ENCODE measurements at places on chromosomes 5 and 9. TPM values are rescaled to one million over a fixed set of nuclear protein-coding genes. Genes with fewer than 3 reads are reported as not detected.
A peak's percentile ranks its signal among the peaks of the same experiment; 100 is the strongest.

The HAND1 gene
- polyA plus RNA-seq: not detected

DNA sequence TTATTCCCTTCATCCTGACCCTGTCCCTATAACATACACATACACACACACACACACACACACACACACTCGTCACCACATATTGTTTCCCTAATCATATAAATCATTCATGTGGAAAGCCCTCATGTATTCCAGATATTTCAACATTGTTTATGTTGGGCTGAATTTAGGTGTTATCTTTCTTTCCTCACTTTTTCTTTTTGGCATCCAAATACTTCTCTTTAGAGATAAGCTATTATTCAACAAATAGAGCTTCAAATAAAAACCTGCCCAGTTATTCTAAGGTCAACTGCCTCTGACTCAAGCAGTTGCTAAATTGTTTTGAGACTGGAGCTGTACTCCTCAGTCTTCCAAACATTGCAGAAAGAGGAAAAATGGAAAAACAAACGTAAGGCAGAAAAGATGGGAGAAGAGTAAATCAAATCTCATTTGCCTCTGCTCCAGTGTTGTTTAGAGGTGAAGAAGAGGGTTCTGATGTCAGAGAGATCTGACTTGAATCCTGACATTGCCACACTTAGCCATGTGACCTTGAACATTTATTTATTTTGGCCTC, 215.7 kb downstream of the GAS1 start:
- no peak for DNase-seq

- DNase-seq: no peak
Observed at GRCh38 chr5:17819783-17820182, 185.5 kb downstream of the TAF11L14 start.

DNA sequence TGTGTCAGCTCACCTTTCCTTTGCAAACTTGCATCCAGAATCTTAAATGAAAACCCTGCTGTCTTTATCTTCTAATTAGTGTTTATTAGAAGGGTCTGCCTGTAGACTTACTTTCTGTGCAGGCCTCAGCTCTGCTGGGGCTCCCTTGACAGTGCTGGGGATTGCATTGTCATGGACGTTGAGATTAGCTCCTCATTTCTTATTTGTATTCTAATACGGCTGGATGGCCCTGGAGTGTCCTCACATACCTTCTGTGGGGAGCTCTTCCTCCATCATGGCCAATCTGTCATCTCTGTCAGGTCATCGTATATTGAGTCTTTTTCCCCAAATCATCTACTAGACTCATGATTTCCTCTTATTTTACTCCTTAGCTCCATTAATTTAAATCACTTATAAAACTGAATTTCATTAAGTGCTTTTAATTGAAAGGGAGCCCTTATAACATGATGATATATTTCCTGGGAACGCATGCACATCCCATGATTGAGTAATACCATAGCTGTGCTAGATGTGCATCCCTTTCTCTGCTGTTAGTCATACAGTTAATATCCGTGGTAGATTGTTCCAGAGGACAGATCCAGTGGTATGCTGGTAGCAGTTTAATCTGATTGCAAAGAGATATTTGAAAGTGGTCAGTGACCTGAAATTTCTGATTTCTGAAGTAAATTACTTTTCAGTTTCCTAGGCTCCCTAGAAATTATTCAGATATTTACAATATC, 61.6 kb downstream of the ICE1 start:
- no peak for DNase-seq

The PCDHB12 gene
- polyA plus RNA-seq: 0.03 TPM

GRCh38 chr5:76831110-76831452, 12.3 kb downstream of the F2RL1 start:
- no peak for DNase-seq

- DNase-seq: no peak
Observed at GRCh38 chr5:40475561-40475960, 204.2 kb upstream of the PTGER4 start.

GRCh38 chr9:123011878-123012528, 21.5 kb upstream of the GPR21 start:
- DNase-seq: no peak

DNA sequence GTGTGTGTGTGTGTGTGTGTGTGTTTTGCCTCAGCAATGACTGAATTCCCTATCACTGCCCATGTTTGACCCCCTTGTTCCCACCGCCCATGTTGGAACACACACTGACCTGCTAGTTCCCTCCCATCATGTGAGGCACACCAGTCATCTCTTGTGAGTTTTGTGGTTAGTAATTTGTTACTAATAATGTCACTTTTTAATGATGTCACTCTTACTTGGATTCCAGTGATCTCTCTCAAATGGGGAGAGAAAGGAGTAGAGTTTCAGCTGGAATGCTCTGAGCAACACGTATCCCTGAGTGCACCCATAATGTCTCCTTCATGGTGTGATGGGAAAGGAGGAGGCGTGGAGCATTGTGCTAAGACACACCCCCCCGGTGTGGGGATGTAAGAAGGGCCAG, 172.6 kb downstream of the SH3GL2 start:
- DNase-seq: no peak

- DNase-seq: no peak
Observed at GRCh38 chr5:125202871-125203438, 456.5 kb upstream of the ZNF608 start.

The CCDC192 gene
- not detected for polyA plus RNA-seq

DNA sequence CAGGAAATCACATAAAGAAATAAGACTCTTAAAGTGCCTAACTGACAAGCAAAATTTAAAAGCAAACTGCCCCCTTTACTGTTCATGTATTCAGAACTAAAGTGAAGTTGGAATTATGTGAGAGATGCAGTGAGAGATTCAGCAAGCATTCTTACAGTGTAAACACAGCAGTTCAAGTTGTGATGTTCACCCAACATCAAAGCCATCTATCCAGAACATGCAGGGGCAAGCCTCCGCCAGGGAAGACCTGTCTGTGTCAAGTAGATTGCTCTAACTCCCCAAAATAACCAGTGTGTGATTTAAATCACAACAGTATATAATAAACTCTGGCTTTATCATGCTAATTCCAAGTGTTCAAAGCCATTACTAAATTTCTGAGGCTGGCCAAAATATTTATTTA, 233.3 kb downstream of the BNC2 start:
- no peak for DNase-seq

- no peak for DNase-seq
Observed at GRCh38 chr5:5710471-5710870, 288.0 kb downstream of the ICE1 start.

- no peak for DNase-seq
Observed at GRCh38 chr5:131259326-131259725, 4.5 kb upstream of the CDC42SE2 start.

DNA sequence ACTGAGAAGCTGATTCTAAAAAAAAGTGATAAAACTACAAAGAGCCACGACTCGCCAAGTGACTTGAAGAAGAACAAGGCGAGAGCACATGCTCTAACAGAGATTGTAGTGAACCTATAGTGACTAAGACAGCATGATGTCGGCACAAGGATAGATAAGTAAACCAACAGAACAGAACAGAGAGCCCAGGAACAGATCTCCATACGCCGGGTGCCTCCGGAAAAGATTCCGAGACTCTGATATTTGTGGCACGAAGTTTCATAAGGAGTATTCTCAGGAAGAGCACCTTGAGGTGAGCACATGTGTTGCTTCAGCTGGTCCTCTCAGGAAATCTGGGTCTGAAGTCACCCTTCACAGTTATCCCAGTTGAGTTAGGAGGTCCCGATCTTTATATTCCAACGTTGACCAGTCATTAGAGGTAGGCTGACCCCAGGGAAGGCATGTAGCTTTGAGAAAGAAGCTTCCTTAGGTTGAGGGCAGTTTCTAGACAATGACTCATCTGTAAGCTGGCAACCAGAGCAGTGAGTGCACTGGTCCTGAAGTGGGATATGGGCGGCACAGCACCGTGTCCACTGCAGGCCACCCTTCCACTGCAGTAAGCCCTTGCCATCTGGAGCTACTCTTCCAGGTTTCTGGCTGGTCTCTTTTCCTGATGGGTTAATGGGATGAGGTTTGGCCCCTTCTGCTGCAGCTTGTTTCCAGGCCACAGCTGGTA, 13.6 kb upstream of the CLK4 start:
- DNase-seq: no peak

DNA sequence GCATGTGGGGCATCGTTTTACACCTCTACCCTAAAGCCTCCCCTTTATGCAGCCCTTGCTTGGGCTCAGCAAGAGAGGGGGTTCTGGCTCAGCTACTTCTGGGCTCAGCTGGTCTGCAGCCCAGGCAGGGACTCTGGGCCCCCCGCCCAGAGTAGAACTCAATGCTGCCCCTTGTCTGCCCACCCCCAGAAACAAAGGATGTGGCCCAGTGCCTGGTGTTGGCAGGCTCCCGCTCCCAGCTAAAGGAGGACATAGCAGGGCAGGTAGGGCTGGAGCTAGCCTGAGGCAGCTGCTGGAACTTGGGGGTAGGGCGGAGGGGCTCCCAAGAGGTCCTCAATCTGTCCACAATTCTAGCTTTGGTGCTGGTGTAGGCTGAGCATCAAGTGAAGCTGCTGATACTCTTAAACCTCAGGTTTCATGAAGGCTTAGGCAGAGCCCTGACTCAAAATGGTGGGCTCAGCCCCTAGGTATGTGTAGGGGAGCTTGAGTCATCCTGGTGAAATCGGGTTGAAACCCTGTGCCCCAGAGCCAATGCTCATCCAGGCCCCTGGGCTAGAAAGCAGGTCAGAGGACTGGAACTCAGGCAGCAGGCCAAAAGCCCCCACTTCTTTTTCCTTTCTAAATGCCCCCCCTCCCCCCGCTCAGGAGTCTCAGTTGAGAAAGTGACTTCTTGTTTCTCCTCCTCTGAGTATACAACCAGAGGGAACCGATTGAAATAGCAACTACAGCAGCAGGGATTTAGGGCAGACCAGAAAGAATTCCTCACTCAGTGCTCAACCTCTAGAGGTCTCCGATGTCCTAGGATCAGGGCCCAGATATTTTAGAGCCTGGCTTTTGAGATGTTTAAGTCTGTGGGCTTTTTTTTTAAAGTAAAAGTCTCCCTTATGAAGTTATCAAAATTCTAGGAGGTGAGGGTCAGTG, 11.4 kb downstream of the PSD2 start:
- no peak for DNase-seq

The PLAC8L1 gene
- not detected for polyA plus RNA-seq

DNA sequence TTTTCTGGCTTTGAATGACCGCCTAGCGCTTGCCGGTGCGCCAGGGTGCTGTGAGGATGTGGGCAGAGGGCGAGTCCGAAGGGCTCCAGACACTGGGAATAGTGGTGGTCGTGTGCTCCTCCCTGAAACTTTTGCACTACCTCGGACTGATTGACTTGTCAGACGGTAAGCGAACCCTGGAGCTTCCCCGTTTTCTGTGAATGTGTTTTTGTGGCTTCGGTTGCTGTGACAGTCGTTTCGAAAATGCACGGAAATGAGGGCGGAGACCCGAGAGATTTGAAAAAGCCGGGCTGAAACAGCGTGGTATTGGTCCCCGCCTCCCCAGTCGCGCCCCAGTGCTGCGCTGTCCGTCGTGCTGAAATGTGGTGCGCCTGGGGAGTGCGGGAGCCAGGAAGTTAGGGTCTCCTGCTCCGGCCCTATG, 102.5 kb upstream of the GABRP start:
- no peak for DNase-seq

The SIMC1 gene
- 5.2 TPM for polyA plus RNA-seq

- no peak for DNase-seq
Observed at GRCh38 chr5:80935811-80936385, 24.3 kb upstream of the RASGRF2 start.

DNA sequence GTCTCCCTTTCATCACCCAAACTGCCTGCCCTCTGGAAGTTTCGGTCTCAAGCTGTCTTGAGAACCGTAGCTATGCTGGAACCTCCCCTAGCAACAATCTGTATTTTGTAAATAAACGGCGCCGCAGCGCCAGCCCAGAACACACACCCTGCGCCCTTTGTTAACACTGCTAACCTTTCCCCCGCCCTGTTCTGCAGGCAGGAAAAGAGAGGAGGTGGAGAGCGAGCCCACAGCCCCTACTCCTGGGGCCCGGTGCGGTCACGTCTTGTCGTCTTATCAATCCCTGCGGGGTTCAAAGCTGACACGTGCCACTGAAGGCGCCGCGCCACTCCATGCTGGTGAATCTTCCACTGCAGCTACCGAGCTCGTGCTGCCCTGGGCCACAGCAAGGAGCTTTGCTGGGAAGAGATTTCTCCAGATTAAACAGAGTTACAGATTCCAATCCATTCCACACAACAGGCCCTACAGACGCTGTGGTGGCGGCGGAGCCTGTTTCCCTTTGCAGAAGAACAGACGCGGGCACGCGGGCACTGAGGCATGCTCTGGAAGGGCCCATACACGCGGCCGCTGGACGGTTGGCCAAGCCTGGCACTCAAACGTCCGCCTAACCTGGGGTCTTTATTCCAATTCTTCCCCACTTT, 25.3 kb downstream of the ZDHHC11B start:
- DNase-seq: no peak

GRCh38 chr5:153551537-153552079, 61.1 kb downstream of the GRIA1 start:
- DNase-seq: peak; percentile 77

The RAB3C gene
- polyA plus RNA-seq: not detected

The FRMD3 gene
- 0.07 TPM for polyA plus RNA-seq

DNA sequence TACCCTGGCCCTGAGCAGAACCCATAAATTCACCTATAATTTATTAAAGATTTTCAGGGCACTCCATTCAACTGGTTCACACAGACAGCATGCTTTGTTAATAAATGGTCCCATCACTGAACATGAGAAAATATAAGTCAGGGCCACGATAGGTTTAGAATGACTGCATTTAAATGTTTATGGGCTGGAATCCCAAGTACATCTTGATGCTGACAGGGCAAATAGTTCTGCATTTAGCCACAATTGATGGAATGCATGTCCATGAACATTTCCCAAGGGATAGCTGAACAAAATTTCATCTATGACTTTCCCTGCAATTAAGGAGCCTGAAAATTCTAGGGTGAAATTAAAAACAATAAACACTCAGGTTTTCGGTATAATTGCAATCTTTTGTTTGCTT, 124.5 kb downstream of the CAAP1 start:
- DNase-seq: no peak

GRCh38 chr9:126049896-126050604, 276.6 kb upstream of the MVB12B start:
- DNase-seq: no peak

The ANKRD18B gene
- 16.9 TPM for polyA plus RNA-seq

DNA sequence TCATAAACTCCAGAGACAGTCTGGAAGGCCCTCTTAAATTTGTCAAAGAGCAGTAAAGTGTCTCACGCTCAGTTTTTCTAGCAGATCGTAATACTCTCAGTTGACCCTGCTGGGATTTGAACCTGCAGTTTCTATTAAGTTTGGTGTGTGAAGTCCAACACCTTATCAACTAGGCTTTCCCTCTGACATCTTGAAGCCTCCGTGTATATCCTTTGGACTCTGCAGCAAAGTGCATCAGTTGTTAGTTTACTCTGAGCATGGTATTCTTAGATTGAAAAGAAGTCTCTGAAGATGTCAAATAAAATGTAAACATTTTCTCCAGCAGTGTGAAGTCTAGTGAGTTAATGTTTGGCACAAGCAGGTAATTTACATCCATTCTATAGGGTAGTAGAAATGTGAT, 2.4 kb downstream of the FUBP3 start:
- no peak for DNase-seq

GRCh38 chr5:157109744-157110143, 900 bp upstream of the HAVCR2 start:
- DNase-seq: no peak
